ENCODE measurements at places on chromosomes 13 and 19.

DNA sequence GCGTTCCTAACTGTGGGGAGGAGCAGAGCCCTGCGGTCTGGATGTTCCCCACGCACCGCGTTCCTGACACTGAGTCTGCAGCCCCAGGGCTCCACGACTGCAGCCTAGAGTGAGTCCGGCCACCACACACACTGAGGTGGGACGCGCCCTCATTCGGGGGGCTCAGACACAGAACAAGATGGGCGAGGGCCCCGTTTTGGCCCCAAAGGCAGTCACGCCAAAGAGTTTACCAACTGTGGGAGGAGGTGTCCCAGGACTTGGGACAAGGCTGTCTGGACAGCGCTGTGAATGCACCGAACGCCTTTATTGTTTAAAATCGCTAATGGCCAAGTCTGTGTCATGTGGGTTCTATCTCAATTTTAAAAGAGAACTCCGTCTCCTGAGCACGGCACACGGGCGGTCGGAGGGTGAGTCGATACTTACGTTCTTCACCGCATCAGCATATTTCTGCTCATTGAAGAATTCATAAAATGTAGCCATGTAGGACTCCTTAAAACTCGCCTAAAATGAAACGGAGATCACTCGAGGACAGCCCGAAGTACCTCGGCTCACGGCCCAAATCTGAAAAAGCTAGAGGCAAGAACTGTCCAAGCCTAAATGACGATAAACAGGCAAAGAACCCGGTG is 35.2 kb upstream of the C13orf46 start:
- DNase-seq = no peak

DNA sequence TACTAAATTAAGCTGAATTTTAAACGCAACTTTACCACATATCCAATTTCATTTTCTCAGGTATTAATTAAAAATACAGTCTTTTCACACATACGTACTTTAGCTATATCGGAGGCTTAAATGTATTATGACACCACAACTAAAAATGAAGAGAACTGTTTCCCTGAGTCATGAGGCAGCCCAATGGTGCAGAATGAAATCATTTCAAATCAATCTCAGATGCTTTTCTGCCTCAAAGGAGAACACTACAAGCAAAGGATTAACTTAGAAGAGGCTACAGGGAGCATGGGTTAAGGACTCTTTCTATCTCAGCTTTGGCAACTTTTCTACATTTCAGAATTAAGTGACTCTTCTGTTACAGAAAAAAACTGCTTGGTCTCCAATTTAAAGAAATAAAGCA is 516.3 kb upstream of the HTR2A start:
- DNase-seq = no peak

DNA sequence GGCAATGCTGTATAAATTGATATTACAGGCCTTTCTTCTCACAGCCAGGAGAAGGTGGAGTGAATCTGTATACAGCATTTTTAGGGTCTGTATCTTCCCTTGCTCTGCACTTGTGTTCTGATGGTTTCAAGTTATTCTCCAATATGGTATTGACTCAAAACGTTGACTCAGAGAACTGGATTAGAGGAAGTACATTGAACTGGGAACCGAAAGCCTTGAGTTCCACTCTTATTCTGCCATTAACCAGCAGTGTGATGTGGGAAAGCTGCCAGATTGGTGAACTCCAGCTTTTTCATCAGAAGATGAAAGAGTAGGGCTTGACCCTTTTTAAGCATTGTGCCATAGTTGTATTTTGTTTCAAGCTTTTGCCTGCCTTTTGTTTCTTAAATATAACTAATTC is 167.7 kb downstream of the SPRY2 start:
- DNase-seq = no peak

GRCh38 chr19:41784743-41785142 is 11.6 kb upstream of the CEACAM3 start:
- DNase-seq = no peak

DNA sequence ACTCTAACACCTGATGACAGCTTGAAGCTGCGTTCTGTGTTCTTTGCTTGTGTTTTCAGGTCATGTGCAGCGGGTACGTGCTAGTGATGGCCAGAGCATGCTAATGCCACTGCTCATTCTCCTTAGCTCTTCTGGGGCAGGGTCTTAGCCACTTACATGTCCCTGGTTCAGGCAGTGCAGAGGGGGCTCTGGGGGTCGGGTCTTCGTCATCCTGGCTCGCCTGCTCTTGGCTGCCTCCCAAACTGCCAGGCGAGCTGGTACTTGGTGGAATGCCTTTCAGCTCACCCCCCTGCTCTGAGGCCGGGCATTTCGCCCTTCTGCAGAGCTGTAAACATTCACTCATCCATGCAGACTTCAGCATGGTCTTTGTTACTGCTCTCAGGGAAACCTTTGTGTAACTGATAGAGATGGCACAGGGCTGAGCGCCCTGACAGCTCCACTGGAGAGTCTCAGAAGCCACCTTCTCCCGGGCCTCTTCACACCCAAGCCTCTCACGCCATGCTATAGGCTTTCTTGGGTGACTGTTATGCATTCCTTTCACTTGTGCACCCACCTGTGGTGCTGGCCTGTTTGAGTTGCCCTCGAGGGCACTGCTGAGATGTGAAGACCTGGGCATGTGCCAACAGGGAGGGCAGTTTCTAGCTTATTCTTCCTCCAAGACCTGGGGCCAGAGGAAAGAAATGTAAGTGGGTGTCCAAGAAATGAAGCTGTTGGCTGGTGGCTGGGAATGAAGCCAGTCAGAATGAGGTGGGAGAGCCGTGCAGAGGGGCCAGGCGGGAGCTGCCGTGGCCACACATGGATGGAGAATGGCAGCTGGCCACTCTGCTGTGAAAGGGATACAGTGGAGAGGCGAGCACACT is 24.4 kb downstream of the FAM124A start:
- peak; percentile 68 for DNase-seq

DNA sequence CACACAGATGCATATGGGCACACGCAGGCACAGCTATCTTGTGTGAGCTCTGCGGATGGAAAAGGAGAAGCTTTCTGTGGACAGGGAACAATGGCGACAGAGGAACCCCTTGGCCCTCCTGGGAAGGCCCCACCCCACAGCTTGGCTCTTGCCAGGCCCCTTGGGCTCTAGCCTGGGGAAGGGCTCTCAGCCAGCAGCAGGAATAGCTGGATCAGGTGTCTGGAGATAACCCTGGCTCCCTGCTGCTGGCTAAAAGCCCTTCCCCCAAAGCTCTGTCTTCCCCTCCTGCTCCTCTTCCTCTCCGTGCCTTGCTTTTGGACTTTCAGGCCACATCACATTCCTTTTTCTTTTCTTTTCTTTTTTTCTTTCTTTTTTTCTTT is 24.3 kb downstream of the CEBPA start:
- no peak for DNase-seq

- DNase-seq = no peak
Measured at GRCh38 chr13:21849323-21849722, 178.4 kb downstream of the FGF9 start.

DNA sequence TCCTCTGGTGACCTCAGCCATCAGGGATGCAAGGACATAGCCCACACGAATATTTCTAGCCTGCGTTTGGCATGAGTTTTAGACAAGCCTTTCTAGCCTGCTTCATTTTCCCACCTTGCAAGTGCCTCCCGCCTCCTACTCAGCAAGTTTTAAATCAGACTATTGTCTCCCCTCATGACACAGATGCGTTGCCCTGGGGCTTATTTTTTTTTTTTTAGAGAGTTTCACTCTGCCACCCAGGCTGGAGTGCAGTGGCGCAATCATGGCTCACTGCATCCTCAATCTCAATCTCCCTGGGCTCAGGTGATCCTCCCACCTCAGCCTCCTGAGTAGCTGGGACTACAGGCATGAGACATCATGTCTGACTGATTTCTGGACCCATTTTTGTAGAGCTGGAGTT is 14.6 kb downstream of the GJB2 start:
- DNase-seq = no peak

DNA sequence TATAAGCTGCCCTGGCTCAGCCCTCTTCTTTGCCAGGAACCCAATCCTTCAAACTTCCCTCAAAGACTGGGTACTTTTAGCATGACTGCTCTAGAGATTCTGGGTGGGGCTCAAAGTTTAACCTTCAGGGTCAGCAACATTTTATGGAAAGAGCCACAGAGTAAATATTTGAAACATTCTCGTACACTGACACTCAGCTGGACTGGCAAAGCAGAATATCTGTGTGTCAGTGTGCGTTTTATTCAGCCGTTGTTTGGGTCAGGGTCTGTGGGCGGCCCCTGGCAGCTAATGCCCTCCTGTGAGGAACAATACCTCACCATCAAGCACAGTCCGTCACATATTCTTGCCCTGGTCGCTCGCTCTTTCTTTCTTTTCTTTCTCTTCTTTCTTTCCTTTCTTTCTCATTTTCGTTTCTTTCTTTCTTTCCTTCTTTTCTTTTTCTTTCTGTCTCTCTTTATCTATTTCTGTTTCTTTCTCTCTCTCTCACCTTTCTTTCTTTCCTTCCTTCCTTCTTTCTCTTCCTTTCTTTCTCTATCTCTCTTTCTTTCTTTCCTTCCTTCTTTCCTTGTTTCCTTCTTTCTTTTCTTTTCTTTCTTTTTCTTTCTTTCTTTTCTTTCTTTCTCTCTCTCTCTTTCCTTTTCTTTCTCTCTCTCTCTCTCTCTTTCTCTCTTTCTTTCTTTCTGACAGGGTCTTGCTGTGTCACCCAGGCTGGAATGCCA is 10.7 kb downstream of the DPRX start:
- no peak for DNase-seq

Measured in cerebellar cortex (tissue), 1 donor.